BJ (cell line): ENCODE measurements at places on chromosomes 12 and 14. TPM values are rescaled to one million over a fixed set of nuclear protein-coding genes. Genes with fewer than 3 reads are reported as not detected.

DNA sequence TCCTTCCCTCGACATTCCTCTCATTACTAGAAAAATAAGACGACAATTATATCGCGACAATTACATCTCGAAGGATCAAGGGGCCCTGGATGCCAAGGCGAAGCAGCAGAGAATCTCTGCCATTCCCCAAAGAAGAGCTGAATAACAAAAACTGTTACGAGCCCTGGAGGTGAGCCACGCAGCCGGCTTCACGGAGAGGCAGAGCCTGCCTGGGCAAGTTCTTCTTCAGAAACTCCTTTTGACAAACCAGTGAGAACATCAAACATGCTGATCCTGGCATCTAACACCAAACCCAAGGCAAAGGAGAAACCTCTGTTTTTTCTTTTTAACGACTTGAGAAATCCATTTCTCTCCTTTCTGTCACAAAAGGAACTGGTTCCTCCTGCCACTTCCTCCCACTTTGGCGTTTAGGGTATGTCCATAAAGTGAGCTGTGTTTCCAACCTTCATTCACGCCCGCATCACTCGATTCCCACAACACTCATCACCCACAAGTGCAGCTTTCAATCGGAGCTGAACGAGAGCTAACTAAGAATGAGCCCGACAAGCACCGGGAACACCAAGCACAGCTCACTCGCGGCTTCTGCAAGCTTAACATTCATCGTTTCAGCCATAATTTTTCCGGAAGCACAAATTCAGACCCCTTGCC lies 21.5 kb downstream of the CCDC88C start:
- DNase-seq = no peak

GRCh38 chr12:111467092-111467856 lies 61.6 kb downstream of the SH2B3 start:
- DNase-seq = peak; percentile 62

DNA sequence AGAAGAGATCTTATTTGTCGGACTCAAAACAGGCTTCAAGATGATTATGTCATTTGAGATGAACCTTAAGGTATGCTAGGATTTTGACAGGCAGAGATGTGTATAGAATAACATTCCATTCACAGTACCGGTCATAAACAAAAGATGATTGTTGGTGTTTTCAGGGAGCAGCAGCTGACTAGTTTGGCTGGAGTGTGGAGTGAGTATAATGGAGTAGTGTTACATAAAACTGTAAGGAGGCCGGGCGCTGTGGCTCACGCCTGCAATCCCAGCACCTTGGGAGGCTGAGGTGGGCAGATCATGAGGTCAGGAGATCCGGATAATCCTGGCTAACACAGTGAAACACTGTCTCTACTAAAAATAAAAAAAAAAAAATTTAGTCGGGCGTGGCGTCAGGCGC lies 23.9 kb downstream of the SERPINA10 start:
- no peak for DNase-seq

- DNase-seq = no peak
Observed at GRCh38 chr12:107891967-107892366, 117.5 kb downstream of the ASCL4 start.

GRCh38 chr14:68376067-68376779 lies 416.6 kb downstream of the ZFP36L1 start:
- no peak for DNase-seq

DNA sequence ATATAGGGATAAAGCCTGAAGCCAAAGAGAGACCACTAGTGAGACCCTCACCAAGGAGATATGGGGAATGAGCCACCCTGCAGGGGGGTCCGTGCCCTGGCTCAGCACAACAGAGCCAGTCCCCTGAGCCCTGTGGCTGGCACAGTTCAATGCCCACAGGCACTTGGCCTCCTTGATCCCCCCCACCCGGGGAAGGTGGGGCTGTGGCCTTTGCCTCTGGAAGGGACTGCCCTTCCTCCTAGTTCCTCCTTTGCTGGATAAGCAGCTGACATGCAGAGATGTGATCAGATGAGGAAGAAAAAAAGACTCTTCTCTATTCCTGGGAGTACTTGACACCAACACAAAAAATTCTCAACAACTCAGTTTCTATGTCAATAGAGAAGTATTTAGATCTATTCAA lies 19.9 kb downstream of the TTC7B start:
- no peak for DNase-seq

- no peak for DNase-seq
Observed at GRCh38 chr12:24919346-24920001, 29.4 kb downstream of the BCAT1 start.

GRCh38 chr12:115934046-115934445 lies 343.4 kb downstream of the MED13L start:
- no peak for DNase-seq

DNA sequence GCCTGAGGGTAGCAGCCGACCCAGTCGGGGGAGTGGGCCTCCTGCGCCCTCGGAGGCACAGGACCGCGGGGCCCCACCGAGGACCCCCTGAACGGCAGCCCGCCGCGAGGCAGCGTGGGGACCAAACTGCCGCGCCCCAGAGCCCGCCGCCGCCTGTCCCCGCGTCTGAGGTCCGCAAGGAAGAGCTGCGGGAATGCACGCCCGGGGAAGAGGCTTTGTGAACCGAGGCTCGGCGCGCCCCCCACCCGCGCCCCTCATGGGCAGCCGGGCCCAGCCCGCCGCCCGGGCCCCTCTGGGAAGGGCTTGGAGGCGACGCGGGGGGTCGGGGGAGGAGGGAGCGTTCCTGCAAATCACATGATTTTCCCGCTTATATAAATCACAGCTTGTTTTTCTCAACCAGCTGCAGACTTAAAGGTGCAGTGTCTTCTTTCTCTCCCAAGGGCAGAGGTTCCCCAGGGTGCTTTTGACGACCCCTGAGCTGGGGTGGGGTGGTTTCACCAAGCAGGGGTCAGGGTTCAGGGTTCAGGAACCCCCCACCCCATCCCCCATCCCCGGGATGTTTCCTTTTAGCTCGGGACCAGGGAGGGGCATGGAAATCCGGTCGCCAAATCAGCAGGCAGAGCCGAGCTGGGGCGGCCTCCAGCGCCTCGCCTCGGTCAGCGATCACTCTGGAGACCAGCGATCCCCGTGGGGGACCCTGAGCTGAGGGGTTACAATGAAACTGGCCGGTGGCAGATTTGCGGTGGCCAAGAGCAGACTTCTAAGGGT lies 44.7 kb upstream of the ATP23 start:
- no peak for DNase-seq

Gene TCHP
- 6.3 and 9.1 TPM in 2 replicates for polyA plus RNA-seq

Gene RNASE7
- polyA plus RNA-seq = not detected in 2 replicates

Gene CD163
- not detected in 2 replicates for polyA plus RNA-seq

Gene TPPP2
- not detected in 2 replicates for polyA plus RNA-seq

Gene SELPLG
- 5.2 and 8.1 TPM in 2 replicates for polyA plus RNA-seq

Gene PIANP
- polyA plus RNA-seq = 0.44 and 0.59 TPM in 2 replicates

Gene GSC
- not detected in 2 replicates for polyA plus RNA-seq
